ENCODE measurements at places on chromosomes 2 and 18.

- DNase-seq: no peak
Observed at GRCh38 chr2:30161929-30162706, 15.3 kb downstream of the YPEL5 start.

- DNase-seq: no peak
Observed at GRCh38 chr18:70333757-70334156, 44.9 kb downstream of the SOCS6 start.

DNA sequence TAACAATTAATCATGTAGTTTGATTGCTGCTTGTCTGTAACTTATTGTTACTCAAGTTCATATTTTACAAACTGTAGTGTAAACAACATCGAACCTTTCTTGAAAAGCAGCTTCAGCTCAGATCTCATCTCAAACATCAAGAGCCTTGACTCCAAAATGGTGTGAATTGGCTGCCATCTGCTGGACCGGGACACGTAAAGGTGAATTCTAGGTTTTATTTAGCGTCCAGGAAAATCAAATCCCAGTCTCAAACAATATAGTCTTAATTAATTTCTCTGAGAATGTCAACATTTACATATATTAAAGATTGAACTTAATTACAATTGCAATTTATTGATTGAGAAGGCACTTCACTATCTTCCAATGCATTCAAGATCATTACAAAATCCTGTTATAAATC, 453.0 kb downstream of the GALR1 start:
- peak; percentile 45 for DNase-seq

DNA sequence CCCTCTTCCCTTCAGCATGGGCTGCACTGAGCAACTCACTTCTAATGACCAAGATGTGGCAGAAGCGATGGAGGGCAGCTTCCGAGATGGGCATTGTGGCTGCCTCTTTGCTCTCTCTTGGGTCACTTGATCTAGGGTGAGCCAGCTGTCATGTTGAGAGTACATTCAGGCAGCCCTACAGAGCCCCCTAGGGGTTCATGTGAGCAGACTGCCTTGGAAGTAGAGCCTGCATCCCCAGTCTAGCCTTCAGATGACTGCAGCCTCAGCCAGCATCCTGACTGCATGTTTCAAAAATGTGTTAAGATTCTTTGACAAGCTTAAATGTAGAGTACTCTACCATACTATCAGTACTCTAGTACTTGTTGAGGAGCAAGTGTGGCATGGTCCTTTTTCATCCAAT, 143.9 kb downstream of the NCK2 start:
- DNase-seq: peak; percentile 29
